Posterior vena cava (tissue), 2 donors: ENCODE measurements at places on chromosomes 5 and 9.

DNA sequence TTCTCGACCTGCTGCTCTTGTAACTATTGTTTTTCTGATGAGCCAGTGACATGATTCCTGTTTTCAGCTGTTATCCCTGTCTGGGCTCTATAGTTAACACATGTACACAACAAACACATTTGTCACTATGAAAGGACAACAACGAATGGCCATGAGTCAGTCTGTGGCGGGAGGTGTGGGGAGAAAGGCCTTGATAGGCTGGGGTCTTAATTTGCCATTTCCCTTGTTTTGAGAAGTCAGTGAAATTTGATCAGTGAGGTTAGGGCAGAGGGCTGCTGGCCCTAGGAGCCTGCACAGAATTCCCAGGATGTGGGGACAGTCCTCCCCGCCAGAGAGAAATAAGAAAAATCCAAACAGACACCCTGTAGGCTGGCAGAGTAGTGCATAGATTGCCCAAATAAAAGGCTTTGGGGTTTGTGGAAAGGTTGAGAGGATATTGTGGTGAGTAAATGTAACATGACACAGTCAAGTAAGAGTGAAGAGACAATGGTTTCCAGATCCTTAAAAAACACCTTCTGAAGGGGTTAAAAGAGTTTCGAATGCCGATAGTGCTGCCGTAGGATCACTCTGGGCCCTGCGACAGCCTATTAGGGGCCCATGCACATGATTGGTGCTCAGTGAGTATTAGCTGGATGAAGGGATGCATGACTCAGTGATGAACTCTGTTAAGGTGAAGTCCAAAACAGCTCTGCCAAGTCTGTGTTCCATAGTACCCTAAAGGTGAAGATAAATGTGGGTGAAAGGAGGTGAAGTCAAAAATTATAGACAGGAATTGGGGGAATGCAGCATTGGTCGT, 110.9 kb upstream of the PRRC1 start:
- no peak for DNase-seq

GRCh38 chr9:82993856-82994605, 68.9 kb downstream of the RASEF start:
- no peak for DNase-seq

DNA sequence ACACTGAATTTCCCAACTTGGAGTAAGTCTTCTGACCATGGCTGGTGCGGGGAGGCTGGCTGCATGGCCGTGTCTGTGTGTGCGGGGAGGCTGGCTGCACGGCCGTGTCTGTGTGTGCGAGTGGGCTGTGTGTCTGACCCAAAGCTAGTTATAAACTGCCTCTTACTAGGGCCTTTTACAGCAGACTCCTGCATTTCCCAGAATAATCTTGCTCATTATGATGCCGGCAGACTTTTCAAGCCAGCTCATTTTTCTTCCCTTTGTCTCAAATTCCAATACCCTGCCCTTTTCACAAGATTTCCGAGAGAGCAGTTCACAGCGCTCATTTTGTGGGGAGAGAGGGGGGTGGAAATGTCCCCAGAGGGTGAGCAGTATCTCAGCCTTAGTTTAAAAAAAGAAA, 470.7 kb upstream of the BRINP1 start:
- no peak for DNase-seq

DNA sequence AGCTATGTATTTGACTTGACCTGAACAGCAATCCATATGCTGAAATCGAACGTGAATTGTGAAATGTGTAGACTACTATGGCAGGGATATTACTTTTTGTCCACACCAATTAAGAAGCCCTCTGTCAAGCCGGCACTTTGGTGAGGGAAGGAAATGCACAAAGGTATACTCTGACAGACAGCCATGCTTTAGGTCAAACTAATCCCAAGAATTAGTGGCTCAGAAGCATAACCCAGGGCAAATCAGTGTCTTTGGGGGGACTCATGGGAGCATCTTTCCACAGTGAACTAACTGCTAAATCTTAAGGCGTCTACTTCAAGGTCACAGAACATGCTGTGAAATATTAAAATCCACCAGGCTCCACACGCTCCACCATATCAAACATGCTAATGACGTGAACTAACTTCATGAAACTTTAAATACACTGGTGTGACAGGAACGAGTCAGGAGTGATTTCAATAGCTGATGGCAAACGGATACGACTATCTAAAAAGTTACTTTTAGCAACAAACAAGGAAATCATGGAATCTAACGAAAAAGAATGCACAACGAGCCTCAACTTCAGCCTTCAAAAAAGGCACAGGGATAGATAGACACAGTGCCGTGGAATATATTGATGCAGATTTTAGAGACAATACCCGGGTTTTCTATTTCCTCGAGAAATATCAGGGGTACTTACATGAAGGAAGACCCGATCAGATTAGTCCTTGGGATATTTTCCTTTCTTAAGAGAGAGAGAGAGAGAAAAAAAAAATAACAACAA, 527 bp downstream of the MEF2C start:
- no peak for DNase-seq

DNA sequence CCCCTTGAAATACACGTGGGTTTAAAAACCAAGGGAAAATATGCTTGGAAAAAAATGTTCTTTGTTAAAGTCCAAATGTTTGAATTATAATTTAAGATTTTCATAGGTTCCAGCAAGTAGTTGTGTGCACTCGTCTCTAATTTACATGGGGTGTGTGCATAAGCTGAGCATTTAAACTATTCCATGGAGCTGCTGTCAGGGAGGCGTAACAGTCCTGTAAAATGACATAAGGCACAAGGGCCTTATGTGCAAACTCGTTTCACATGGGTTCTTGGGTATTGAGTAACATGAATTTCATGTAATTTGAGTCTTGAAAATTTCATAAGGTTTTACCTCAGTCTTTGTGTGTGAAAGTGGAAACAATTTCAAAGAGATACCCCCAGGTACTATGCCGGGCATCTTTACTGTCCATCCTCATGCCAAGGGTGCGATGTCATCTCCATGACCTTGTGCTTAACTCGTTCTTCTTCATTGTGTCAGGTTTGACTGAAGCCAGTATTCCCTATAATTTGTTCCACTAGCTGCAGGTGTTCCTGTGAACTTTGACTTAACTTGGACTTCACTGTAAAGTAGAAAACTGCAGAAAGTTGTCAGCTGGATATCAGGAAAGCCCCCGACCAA, 359.3 kb downstream of the SH3GL2 start:
- DNase-seq, result no peak

DNA sequence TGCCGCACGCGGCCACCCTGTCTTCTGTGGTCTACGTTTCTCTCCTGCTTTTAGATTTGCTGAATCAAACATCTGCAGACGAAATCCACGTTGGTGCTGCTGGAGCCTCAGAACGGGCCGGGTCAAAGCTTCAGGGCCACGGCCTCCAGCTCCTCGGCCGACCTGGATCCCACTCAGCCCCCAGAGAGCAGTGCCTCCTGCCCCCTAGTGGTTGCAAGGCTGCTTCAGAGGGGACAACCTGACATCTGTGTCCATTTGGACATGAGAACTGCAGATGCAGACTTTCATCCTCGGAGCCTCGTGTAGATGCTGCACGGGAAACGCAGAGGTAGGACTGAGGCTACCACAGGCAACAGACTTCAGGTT, 23.0 kb upstream of the SLC6A3 start:
- DNase-seq, result peak; percentile 66

DNA sequence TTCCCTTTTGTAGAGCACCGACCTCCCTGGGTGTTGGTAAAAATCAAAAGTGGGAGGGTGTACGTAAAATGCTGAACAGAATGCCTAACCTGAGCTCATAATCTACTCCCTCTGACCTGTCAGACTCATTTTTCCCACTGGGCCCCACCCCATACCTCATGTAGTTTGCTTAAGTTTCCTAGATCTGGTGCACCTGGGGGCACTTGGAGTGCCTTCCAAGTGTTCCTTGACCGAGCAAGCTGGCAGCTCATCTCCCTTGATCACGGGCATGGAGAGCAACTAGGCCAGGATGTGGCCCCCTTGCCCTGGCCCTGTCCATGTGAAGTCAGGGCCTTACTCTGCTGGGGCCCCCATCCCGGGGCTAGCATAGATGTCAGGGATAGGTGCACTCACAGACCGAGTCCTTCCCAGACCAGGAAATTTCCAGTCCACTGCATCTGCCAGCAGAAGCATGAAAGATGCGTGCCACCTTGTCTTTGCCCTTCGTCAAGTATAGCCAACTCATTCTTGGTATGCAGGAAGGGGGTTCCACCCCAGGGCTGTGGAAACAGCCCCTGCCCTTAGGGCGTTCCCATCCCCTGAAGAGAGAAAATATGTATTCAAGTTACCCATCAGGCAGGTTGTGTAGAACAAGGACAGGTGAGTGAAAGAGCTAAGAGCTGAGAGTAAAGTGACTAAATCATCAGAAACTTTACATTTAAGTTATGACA, 41.9 kb downstream of the SLC22A5 start:
- no peak for DNase-seq

DNA sequence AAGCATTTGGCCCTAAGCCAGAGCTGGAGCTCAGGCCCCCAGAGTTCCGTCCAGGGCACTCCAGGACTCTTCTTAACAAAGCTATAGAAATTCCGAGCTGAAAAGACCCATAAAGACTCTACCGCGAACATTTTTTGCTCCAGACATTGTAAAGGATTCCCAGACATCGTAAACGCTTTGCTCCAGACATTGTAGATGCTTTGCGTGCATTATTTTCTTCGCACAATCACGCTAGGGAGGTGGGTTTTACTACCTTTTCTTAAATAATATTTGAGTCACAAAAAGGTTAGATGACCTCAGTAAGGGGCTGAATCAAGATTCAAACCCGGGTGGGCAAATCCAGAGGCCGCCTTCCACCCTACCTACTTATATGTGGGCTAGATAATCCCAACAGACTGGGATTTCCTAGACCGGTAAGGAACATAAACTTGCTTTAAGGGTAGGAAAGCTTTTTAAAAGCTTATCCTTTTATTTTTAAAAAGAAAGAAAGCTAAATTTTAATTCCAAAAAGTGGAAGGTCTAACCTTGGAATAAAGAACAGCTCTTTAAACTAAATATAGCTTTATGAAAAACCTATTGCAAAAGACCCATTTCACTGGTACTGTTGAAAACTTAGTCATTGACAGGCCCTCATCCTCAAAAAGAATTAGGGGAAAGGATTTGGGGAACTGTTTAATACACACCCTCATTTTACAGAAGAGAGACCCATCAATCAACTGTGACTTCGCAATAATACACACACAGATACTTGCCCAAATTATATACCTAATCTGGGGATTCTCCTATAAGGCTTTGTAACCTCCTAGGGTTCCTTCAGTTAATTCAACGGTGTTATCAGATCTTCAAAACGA, 822 bp upstream of the TNIP1 start:
- DNase-seq, result no peak

- DNase-seq, result peak; percentile 56
Measured at GRCh38 chr5:132095424-132095972, 21.9 kb downstream of the CSF2 start.

- no peak for DNase-seq
Measured at GRCh38 chr9:38765101-38765500, 45.2 kb upstream of the FAM240B start.

GRCh38 chr9:137972988-137973470, 95.4 kb downstream of the CACNA1B start:
- DNase-seq, result peak; percentile 74

DNA sequence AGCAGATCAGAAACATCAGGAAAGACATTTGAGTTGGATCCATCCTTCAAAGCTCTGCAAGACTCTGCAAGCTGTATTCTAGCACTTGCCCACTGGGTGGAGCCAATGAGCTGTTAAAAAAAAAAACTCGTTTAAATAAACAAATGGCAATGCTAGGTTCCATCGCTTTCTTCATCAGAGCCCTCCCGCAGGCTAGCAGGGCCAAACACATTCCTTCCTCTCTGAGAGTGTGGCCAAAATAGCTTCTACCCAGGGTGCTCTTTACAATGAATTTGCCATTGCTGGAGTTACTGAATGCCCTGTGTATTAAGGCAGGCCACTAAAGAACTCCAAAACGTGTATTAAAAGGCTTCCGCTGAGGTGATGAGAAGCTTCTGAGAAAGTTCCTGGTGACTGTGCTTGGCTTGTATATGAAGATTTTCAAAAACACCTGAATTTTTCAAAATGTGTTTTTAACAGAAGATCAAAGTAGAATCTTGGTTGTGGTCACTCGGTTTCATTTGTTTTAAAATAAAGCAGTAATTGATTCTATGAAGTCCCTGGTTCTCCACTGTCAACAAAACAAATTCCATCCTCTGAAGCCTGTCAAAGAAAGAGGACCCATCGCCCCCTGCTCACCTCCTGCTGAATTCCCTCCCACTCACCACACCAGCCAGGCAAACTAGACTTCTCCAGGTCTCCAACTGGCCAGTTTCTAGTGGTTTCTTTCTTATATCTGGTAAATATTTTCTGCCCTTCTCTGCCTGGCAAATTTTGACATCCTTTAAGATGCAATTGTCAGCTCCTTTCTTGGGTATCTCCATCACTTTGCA, 36.5 kb upstream of the EQTN start:
- DNase-seq, result no peak

GRCh38 chr9:61665330-61665751, 475.5 kb downstream of the SPATA31A7 start:
- DNase-seq, result no peak

- DNase-seq, result no peak
Measured at GRCh38 chr5:86175224-86175623, 442.5 kb upstream of the COX7C start.

GRCh38 chr5:135130261-135131215, 96.5 kb upstream of the PITX1 start:
- DNase-seq, result peak; percentile 62

GRCh38 chr5:73117088-73117740, 3.2 kb upstream of the TMEM171 start:
- no peak for DNase-seq

DNA sequence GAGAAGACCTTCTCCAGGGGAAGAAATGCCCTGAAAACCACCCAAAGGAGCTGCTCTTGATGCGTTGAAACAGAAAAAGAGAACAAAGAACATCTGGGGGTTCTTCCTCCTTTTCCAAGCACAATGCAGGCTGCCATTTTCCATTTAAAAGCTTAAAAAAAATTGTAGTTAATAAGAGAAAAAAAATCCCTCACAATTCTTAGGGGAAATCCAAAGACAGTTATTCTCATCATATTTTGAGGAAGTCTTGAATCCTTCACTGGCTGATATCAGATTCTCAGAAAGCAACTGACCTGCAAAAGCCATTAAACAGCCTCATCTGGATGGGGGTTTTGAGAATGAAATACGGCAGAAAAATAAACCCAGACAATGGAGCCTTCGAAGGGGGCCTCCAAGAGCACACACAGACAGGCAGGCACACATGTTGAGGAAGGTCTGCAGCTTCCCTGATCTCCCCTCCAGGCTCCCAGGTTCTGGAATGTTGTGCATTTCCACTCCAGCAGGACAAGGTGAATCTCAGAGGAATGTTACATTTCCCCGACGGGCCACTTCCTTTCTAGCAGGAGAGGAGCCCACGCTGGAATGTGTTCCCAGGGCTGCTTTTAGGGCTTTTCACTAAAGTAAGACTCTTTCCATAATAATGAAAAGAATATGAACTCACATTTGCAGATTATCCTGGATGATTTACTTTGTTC, 159.4 kb upstream of the S1PR3 start:
- no peak for DNase-seq

DNA sequence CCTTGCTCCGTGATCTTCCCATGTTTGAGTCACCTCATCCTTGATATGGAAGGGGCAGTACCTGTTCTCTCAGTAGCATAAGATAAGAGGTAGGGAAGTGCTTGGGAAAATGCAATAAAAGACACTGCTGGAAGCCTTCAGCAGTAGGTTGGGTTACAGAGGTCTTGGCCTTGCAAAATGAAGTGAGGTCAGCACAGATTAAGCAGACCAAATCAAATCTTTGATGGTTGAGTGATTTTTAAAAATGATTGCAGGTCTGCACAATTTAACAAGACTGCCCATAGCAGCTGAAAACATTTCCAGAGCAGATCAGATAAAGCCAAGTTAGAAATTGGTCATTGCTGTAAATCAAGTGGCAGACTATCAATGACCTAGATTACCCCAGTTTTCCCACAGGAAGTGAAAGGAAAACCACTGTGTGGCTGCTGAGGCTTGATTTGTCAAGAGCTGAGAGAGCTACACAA, 32.9 kb downstream of the PALM2AKAP2 start:
- DNase-seq, result no peak
